DMS153 (cell line): ENCODE measurements at places on chromosomes 2 and 18.

DNA sequence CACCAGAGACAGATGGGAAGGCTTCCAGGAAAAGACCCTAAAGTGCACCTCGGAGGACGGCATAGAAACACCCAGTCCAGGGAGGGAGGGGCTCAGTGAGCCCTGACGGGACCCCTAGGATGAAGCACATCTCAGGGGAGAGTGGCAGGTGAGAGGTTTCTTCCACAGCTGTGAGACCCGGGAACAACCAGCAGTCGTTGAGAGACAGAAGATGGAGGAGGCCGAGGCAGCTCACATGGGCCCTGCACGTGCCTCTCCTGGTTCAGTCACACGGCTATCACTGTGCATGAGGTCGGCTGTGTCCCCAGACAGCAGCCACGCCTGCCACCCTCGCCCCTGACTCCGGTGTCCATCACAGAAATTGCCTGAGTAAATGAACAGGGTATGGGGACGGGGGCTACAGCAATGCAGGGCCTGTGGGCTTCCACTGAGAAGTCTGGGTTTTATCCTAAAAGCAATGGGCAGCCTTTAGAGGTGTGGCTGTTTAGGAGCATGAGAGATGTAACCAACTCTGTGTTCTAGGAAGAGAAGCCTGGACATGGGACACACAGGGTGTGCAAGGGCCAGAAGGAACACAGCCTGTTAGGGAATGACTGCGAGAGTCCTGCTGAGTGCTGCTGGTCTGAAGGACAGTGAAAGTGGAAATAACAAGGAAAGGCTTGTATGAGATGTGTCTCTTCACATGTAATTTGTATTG is 102.0 kb downstream of the TMEM18 start:
- no peak for DNase-seq

DNA sequence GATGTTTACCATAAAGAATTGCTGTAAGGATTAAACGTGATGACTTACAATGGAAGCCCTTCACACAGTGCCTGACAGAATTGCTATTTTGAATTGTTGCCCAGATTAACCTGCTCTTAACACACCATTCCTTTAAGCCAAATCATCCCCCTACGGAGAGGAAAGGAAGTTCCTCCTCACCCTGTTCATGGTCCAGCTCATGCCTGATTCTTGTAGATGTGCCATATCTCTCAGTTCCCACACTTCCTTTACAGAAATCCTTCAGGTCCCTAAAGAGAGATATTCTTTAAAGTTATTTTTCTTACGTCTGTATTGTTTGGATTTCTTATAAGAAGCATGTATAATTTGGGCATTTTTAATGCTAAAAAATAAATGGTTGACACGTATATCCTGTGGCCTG is 127.5 kb upstream of the DAPL1 start:
- no peak for DNase-seq

DNA sequence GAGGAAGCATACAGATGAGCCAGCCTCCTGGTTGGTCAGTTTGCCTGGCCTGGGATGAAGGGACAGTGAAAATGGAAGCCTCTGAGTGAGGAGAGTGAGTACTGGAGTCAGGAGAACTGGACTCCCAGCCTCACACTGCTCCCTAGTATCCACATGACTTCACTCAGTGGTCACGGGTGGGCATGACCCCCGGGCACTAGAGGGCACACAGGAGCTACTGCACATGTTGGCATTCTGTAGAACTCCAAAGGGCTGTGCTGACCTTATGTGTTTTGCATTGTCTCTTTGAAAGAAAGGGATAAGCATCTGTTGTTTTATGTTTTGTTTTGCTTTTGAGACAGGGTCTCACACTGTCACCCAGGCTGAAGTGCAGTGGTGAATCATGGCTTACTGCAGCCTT is 23.7 kb downstream of the NCAPH start:
- DNase-seq = no peak

DNA sequence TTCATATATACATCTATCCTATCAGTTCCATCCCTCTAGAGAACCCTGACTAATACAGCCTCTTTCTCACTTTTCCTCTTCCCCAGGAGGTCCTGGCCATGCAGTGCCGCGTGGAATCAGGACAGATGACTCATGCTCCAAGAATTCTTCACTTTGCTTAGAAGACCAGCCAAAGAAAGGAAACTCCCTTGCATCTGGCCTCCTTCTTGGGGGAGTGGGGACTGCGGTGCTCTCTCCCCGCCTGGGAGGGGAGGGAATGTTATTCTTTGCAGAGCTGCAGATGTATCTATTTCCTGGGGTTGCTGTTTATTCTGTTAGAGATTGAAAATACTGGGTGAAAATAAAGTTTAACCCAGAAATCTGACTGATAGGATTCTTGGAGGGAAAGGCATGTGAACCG is 111.5 kb upstream of the SH3BP4 start:
- no peak for DNase-seq

- DNase-seq = peak; percentile 60
Observed at GRCh38 chr2:177148477-177149154, 64.0 kb upstream of the HNRNPA3 start.

DNA sequence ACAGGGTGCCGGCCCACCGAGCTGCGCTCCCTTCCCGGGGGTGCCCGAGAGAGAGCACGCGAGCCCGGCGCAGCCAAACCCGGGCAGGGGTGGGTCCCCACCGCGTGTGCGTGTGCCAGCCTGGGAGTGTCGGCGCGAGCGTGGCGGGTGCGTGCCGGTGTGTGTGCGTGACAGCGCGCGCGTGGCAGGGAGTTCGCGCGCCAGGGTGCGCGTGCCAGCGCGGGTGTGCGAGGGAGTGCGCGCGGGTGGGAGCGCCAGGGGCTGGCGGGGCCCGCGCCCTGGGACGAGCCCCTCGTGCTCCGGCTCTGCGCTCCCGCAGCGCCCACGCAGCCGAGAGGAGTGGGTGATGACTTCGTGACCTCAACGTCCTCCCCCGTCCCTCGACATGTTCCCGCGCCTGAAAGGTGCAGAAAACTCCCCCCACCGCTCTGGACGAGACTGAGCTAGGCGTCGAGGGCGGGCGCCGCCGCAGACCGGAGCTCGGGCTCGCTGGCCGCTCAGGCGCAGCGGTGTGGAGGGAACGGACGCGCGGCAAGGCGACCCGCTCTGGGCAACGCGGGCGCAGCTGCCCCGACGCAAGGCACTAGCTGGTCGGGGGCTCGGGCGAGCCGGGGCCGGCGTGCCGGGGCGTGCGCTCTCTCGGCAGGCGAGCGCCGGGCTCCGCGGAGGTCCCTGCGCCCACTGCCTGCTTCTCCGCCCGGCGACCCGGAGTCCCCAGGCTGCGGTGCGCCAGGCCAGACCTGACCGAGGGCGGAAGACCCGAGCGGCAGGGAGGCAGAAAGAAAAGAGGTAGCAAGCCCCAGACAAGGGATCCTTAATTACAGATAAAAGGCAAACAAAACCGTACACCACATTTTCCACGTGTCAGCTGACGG is 582.8 kb downstream of the ZEB2 start:
- no peak for DNase-seq

GRCh38 chr2:18245375-18245774 is 315.1 kb downstream of the RDH14 start:
- no peak for DNase-seq

DNA sequence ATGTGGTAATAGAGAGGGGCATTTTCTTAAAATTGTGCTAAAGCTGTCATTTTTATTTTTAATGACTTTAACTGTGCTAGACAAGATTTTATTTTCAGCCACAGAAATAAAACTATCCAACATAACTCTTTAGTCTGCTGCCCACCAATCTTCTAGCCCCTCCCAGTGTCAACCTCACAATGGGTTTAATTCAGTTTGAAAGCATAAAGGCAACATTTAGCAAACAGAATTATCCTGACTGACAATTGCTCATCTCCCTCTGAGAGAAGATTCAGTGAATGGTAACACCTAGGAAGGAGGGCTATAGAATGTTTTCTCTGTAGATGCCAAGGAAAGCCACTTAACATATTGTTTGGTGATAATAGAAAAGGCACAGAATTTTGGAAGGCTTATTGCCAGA is 5.2 kb downstream of the ERMN start:
- DNase-seq = no peak

DNA sequence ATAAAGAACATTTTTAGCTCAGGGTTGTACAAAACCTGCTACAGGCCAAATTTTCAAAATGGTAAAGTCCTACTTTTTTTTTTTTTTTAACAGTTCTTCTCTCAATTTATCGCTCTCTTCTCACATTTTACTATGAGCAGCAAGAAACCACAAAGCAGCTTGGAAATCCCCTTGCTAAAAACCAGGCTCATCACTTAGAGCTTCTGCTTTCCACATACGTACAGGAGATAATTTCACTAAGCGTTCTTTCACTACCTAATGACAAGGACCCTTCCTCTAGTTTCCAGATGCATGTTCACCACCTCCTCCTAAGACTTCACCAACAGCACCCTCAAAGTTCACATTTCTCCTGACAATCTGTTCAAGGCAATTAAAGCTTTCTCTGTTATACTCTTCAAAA is 294.9 kb upstream of the CYRIA start:
- no peak for DNase-seq

- no peak for DNase-seq
Observed at GRCh38 chr2:98580656-98581284, 27.5 kb downstream of the COA5 start.
